Stimulated activated CD8-positive, alpha-beta memory T cell treated with anti-CD3 and anti-CD28 coated beads, Interleukin-4, amount 100 ng/mL, for 24 hours (primary cell): ENCODE measurements at places on chromosomes 12 and 14.

GRCh38 chr12:91910871-91911388 lies 234.7 kb downstream of the BTG1 start:
- DNase-seq, result no peak

- no peak for DNase-seq
These were observed 44.0 kb upstream of the REP15 start for GRCh38 chr12:27652174-27652763.

DNA sequence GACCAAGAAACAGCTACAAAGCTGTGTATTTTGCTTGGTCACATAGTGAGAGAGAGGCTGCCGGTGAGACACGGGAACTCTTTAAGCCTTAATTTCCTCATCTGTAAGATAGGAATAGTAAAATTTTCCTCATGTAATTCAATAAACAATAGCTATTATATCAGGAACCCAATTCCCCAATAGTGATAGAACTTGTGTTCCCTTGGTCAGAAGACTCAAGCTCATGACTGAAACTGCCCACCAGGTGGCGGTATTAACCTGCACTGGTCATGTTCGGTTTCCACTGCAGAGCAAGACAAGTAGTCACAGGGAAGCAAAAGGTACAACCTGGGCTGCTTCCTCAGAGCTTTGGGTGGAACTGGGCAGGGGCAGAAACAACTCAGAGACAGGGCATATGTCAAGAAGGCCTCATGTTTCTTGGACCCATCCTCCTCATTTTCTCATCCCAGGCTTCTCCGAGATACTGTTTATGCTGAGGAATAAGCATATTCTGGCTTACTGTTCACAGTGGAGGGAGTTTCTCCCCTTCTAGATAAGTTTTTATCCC lies 4.2 kb upstream of the AJUBA start:
- DNase-seq, result peak; percentile 77

DNA sequence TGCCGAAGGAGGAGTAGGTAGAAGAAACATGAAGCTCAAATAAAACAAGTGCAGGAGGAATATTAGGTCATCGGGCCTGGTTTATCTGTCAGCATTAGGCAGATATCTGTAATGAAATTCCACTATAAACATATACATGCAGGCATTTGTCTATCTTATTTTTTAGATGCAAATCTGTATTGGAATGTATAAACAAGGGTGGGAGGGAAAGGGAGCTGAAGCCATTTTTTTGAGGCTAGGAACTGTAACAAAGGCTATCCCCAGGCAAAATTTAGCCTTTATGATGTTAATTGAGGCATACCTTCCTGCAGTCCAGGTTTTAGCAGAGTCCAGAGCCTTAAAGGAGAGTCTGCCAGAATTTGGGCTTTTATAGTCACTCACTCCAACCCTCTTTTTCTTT lies 72.5 kb downstream of the PHLDA1 start:
- DNase-seq, result no peak

DNA sequence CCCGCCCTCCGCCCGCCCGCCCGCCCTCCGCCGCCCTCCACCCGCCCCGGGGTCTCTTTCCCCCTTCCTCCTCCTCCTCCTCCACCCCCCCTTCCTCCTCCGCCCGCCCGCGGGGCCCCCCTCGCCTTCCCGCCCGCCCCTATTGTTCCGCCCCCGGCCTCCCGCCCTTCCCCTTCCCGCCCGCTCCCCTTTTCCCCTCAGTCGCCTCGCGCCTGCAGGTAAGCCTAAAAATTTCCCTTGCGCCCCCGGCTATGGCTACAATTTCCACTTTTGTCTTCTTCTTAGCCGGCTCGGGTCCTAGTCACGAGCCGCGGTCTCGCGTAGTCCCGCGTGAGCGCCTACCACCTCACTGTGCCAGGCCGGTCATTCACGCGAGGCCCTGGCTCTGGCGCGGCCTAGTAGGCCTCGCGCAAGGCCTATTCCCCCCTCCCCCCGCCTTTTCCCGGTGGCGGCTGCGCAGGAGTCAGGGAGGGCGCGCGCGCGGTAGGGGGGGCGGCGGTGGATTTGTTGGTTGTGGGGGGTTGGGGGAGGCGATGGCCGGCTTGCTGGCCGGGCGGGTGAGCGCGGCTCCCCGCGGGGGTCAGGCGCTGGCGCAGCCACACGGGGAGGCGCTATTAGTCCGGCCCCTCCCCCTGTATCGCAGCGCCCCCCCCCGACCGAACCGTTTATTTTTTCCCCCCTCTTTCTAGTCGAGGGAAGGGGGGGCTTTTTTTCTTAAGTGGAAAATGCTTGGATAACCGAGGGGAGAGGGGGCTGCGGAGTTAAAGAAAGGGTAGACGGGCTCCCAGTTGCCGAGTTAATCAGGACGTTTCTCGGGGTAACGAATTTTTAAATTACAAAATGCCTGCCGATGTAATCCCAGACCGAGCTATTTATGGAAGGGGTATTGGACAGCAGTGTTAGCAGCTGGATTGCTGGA lies 516 bp downstream of the PCBP2 start:
- DNase-seq, result peak; percentile 66

GRCh38 chr14:61451891-61452400 lies 130.6 kb downstream of the PRKCH start:
- no peak for DNase-seq

DNA sequence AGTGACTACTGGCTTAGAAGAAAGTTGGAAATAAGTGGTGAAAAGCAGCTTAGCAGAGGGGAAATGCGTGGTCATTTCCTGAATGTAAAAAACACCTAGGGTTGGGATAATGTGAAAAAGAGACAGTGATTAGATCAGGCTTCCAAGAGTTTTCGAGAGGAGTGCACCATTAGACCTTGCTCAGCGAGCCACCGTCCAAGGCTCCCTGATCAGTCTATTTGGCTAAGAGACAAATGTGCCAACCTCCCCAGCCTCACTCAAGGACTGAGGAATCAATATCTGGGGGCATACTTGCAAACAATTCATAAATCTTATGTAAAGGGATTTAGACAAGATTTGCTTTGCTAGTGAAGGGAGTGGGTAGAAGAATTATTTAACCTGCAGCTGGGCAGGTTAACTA lies 594.5 kb downstream of the NRXN3 start:
- no peak for DNase-seq

DNA sequence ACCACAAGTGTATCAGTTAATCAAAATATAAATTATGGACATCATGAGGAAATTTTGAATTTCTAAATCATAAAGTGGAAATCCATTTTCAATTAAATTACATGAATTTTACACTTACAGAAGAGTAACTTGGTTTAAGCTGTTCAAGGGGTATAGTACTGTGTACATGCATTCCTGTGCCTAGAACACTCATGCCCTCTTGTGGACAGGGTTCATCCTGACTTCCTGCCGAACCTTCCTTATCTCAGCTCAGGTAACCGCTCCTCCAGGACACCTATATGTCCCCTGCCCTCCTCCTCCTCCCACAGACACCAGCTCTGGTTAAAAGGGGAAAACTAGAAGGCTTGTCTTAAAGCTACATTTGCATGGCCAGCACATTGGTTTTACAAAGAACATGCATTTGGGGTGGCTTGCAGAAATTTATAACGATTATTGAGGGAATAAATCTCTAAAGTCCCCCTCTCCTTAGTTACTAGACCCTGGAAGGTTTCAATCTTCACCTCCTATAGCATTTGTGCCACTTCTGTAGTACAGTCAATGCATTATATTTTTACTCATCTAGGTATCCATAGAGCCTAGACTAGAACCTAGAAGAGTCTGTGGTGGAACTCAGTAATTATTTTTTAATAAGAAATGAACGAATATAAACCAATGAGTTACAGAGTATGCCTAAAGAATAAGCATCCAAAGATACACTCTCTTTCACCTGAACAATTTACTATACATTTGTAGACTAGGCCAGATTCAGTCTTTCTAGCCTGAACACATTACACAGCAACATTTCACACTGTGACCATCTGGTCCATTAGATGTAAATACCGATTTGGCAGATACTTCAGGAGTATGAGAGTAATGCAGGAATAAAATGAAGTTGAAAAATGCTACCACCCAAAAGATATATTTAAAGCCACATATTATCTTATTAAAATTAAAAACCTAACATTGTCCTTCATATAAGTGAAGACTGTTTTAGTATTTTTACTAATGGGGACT lies 345.6 kb downstream of the PAWR start:
- DNase-seq, result no peak

DNA sequence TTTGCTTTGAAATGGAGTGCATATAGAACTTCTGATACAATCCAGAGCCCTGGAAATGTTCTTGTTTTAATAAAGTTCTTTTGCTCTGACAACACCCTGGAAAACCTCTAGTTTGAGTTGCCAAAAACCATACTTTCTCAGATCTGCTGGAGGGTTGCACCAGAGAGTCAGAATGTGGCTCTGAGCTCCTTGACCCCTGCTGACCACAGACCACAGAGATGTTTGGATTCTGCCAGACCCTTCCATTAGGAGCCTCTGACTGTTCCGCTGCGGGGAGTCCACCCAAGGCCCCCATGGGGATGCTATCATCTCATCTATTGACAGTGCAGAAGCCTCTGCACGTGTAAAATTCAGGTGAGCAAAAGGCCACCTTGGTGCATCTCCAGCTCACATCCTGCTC lies 332.6 kb downstream of the GLT1D1 start:
- DNase-seq, result no peak

DNA sequence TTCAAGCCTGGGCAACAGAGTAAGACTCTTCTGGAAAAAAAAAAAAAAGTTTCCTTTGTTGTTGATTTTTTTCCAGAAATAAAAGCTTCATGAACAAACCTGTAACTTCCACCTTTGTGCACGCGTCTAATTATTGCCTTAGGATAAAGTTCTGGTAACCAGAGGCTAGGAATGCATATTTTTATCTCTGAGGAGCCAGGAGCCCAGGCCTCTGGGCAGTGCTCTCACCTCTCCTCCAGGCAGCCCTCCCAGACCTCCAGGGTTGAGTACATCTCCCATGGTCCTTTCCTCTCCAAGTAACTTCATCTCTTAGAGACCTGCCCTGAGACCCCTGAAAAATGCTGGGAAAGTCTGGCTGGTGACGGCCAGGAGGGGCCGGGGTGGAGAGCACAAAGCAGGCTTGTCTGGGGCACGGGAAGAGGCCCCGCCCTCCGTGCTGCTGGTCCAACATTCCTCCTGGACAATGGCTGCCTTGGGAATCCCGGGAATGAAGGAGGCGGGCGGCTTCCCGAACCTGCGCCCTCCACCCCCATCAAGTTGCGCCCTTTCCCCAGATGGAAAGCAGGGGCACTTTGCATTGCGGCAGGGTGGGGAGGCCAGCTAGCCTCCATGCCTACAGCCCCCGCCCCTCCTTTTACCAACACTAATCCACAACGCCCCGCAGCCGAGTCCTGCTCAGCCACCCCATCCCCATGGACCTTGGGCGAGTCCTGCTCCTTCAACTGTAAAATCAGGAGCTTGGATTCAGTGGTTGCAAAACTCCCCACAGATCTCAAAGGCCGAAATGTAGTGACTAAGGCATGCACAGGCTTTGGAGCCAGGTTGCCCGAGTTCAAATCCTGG lies 7.3 kb upstream of the FIGNL2 start:
- DNase-seq, result no peak

DNA sequence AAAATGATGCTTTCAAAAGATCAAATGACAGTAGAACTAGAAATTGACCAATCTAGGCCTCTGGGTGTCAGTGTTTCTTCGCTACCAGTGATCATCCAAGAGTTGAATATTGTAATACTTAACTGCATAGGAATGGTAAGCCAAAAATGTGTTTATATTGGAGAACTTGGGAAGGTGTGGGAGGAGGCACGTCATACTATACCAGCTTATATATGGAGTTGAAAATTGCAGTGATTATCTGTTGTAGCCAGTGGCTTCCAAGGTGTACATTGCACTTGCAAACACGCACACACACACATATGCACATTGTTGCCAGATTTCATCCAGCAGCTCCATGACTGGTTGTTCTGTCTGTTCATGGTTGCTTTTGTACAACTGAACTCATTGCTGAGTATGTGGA lies 36.1 kb downstream of the EID3 start:
- DNase-seq, result no peak
